ENCODE measurements at places on chromosomes 5 and 9.

DNA sequence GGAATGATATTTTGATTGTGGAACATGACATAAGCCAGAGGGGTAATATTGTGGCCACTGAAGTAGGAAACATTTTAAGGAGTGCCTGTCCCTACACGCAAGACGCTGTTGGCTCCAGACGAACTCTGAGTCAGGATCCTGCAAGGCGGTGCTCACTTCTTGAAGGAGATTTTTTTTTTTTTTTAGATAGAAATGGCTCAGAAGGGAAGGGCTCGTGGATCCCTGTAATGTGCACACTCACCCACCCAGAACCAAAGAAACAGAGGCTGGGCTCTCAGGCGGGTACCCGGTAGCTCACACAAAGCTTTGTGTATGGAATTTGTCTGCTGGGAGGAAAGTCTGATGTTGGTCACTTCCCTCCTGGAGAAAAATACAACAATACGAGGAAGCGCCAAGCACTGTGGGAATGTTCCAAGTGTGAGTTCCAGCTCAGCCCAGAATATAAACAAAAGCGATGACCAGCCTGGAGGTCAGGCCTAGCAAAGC, 25.7 kb downstream of the RAPGEF1 start:
- no peak for DNase-seq

DNA sequence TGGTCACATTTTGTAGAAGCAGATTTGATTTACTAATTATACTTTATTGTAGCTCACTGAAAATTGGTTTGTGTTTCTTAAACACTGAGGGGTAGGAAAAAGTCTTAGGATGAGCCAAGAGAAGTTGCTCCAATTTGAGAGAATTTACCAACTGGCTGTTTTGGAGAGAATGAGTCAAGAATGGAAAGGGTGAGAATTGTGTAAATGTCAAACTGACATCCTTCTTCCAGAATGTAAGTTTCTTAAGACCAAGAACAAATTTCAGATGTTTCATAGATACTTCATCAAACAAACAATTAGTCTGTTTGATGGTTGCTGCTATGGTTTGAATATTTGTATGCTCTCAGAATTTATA, 106.2 kb upstream of the TXNDC8 start:
- no peak for DNase-seq

DNA sequence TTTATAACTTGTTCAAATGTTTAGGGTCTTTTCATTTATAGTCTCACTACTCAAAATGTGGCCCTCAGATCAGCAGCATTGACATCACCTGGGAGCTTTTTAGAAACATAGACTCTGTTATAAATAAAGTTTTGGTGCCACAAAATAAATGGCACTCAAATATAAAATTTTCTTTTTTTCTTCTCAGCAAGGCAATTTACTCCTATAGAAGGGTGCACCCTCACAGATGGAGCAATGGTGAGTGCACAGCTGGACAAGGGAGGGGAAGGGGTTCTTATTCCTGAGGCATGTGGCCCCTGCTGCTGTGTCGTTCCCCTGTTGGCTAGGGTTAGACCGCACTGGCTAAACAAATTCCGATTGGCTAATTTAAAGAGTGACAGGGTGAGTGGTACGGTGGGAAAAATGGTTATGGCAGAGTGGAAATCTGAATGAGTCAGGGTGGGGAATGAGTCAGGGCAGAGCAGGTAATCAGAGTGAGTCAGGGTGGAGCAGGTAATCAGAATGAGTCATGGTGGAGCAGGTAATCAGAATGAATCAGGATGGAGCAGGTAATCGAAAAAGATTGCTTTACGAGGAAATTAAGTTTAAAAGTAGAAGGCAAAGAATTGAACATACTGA, 31.8 kb upstream of the C7 start:
- no peak for DNase-seq

GRCh38 chr9:120926397-120926928, at the start of gene TRAF1:
Gene TRAF1, minus strand, starts transcription at chr9:120926796. Its CDS starts 721 bp downstream, at chr9:120926075.
- DNase-seq, result no peak

DNA sequence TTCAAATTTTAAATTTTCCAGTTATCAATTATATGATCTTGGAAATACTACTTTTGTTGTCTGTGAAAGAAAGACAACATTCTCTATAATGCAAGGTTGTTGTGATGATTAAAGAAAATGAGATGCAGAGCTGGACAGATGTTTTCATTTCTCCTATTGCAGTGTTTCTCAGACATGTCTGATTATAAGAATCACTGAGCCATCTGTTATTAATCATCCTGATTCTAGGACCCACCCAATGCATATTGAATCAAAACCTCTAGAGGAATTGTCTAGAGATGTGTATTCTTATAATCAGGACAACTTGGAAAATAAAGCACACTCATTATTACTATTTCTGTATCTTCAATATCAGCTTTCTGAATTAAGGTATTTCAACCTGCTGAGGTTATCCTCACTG, 121.1 kb upstream of the ASTN2 start:
- DNase-seq, result no peak

- DNase-seq, result no peak
Observed at GRCh38 chr5:95565280-95565920, 10.5 kb downstream of the ARSK start.

- no peak for DNase-seq
Observed at GRCh38 chr9:114080773-114081440, 2.8 kb upstream of the AMBP start.

DNA sequence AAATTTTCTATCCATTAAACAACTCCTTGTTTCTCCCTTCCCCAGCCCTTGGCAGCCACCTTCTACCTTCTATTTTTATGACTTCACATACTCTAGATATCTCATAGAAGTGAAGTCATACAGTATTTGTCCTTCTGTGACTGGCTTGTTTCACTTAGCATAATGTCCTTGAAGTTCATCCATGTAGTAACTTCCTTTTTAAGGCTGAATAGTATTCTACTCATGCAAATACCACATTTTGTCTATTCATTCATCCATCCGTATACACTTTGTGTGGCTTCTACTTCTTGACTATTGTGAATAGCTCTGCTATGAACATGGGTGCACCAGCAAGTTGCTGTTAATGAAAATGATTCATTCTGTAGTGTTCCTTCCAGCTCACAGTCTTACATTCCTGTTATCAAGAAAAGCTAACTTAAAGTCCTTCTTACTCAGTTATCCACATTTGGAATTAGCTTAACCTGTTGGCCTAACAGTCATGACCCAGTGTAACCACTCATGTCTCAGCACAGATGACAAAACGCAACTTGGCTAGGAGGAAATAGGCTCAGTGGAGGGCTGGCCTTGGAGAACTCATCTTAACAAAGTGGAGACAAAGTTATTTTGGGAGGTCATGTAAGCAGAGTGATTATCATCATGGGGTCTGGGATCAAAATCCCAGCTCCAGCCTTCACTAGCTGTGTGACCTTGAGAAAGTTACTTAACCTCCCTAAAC, 129.7 kb upstream of the MAP3K1 start:
- no peak for DNase-seq

- no peak for DNase-seq
Observed at GRCh38 chr9:18036422-18037187, 437.3 kb upstream of the ADAMTSL1 start.

DNA sequence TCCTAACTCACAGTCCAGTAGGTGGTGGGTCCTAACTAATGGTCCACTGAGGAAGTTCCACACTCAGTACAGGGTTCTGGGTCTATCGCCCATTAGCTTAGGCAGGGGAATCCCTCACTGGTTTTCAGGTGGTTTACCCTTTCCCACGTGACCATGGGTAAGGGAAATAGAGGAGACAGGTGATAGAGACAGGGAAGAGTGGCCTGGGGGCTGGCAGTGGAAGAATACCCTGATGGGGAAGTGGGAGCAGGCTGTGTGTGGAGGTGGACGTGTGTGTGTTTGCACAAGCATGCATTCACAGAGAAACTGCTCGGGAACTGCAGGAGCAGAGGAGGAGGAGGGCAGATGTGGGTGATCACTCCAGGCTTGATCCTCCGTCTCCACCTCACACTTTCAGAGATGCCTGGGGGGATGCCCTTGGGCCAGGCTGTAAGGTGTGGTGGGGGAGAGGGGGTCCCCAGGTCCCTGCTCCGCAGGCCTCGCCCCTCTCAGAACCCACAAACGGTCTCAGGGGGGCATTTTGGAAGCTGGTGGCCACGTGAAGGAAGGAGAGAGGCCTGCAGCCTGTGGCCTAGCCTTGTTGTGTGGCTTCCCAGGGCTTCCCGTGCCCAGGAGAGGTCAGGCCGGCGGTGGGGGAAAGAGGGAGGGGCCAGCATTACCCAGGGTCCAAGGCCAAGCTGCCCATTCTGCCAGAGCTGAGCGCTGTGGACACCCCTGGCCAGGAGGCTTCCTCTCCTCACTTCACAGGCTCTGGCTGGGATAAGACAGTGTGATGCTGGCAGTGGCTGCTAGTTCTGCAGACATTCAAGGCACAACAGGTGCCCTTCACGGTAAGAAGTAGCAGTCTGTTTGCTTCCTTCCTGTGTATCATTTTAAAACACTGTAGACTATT, 80.0 kb downstream of the OTULIN start:
- DNase-seq, result no peak

DNA sequence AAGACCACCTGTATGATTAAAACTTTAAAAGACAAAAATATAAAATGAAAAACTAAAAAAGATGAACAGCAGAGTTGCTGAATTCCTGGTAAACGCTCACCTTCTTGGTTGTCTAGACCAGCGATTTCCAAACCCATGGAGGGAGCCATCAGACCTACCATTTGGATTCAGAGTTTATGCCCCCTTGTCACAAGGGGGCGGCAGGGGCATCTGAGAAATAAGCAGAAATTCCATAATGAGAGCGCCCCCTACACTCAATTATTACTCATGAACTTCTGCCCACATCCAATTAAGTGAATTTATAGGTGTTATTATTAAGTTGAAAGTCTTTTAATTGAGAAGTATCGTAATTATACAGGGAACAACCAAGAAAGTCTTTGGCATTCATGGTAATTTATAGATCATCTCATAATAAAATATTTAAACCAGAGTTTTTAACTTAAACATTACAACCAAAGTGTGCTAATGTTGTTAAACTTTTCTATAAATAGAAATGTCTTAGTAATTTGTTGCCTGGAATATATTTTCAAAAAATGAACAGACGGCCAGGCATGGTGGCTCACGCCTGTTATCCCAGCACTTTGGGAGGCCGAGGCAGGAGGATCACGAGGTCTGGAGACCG, 35.2 kb upstream of the SPATA31C2 start:
- DNase-seq, result peak; percentile 26

DNA sequence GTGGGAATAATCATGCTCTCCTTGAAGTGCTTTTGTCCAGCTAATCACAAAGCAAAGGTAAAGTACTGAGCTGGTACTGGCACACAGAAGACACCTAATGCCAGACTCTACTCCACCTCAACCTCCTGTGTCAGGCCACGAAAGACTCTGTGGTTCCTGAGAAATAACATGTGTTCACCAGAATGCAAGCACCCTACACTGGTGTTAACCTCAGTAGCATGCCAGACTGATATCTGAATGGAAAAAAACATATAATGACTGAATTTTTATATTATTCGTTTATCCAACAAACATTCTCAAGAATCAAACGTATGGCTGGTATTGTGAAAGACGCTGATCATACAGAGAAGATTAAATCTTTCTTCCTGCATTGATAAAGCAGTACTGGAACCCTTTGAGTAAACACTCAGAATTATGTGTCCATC, 97.1 kb upstream of the IFNE start:
- DNase-seq, result peak; percentile 8

DNA sequence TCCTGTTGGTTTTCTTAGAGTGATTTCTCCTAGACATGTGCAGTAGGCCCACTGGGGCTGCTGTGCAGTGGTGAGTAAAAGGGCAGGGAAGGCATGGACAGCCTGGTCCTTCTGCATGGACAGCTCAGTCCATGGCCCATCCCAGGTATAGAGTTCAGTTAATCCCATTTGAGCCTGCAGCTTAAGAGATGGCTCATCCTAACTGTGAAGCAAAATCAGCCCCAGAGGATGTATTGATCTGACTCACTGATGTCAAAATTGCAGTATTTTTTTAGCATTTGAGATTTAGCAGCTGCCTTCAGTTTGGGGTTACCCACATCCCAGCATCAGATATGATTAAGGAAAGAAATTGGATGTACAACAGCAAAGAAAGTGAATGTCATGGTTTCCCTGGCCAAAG, 93.4 kb downstream of the PDE6A start:
- DNase-seq, result no peak

- no peak for DNase-seq
Observed at GRCh38 chr5:172818081-172818480, 16.0 kb upstream of the ERGIC1 start.

- no peak for DNase-seq
Observed at GRCh38 chr5:132815454-132815853, 2.4 kb downstream of the SOWAHA start.

DNA sequence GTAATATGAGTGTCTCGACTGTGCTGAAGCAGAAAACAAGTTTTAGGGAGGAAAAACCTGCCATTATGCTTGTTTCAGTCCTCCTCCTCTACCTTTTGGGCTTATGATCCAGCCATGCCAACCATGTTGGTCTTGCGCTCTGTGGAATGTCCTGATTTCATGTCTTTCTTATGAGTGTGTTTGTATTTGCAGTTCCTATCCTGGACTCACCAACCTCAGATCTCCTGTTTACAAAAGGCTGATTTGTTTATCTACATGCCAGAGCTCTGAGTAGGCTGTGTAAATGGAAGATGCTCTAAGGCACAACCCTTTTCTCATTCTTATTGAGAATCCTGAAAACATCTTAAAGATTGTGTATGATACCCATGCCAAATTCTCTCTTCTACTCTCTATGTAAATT, 138.6 kb downstream of the ARHGEF28 start:
- no peak for DNase-seq

DNA sequence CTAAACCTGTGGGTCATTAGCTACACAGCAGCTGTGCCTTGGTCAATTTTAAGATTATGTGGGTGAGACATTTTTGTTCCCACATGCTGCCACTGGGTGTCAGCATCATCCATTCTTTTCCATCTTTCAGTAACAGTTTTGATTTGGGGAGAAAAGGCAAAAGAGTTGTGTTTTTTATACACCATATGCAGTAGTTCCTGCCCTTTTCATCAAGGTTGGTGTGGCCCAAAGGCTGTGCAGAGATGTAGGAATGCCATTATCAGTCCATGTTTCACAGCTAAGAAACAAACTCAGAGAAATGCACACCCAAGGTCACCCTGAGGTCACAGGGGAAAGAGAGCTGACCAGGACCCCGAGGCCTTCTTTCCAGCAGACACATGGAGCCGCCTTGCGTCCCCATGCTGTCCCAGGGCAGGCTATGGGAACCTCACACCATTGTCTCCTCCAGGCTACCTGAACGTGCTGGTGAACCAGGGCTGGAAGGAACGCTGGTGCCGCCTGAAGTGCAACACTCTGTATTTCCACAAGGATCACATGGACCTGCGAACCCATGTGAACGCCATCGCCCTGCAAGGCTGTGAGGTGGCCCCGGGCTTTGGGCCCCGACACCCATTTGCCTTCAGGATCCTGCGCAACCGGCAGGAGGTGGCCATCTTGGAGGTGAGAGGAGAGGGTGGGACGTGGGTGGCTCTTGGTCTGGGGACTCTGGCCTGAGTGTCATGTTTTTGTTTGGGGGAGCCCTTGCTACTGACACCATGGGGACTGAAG, 27.8 kb upstream of the GRPEL2 start:
- DNase-seq, result no peak

DNA sequence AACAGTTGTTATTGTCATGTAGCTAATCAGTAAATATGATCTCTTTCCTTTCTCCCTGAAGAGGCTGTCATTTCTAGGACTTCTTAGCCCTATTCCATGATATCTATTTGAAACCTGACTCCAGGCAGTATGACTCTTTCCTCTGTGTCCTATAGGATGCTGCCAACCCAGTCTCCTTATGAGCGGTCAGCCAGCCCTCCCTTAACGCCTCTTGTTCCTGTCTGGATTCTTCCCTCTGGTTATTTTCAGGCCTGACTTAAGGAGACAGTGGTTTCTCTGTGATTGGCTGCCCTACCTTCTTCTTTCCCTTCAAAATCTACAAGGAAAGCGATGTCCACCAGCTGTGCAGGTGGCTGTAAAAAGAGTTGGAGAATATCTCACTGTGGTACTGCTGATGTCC, 19.4 kb upstream of the C5orf63 start:
- no peak for DNase-seq

Data from stimulated activated CD8-positive, alpha-beta memory T cell treated with anti-CD3 and anti-CD28 coated beads, Interleukin-4, amount 100 ng/mL, for 24 hours (primary cell).